ENCODE measurements at places on chromosomes 3 and 15.
A peak's percentile ranks its signal among the peaks of the same experiment; 100 is the strongest.

DNA sequence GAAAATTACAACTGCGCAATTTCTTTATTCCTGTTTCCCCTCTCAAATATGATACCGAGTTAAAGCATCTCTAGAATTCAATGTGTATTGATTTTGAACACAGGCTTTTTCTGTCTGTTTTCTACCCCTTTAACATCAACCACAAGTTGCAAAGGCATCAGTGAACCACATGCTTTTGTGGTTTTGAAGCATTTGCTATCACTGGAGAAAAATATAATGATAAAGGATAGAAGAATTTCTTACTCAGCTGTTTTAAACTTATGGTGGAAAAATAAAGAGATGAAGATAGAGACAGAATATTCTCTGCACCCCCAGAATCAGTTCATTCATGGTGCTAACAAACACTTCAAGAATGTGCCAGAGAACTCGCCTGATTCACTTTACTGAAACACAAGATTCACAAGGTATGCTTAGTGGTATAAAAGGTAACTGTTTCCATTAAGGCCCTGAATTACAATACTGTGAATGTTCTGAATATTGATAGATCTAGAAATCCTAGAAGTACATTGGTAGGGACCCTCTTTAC lies 9.5 kb upstream of the DPPA4 start:
- DNase-seq: no peak

DNA sequence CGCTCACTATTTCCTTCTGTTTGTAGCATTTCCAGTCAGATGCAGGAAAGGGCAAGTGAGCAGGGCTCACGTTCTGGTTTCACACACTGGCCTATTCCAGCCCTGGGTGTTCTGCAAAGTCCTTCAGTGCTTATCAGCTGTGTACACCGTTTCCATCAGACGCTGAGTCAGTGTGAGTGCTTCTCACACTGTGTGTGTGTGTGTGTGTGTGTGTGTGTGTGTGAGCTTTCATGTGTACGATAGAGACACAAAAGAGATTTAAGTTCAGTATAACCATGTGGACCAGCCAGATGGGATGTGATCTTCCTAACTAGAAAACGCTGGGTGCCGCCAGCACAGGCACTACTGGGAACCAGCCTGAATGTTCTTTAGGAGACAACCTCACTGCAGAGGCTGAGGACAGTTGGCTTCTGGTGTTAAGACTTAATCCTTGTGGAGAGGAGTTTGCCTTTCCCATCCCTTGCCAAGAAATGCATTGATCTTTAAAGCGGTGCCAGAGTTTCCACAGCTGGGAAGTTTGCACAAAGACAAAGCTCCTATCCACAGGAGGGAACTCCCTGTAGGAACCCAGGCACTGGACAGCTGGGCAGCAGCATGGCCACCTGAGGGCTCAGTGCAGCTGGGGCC lies 3.9 kb upstream of the CHSY1 start:
- peak; percentile 83 for DNase-seq

DNA sequence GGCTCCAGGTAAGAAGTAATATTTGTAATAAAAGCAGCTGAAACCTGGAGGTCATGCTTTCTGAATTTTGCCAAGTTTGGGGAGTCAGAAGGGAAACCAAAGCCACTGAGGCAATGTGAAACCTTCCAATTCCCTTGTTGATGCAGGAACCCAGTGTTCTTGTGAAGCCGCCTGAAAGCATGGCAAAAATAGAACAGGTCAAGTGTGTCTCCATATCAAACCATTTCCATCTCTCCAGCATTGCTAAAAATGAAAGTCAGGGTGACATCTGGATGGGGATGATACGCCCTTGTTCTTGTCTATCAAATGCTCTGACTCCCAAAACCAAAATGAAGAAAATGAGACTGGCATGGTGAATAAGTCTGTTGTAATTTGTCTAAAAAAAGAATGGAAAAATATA lies 362.5 kb downstream of the VPS13C start:
- no peak for DNase-seq

DNA sequence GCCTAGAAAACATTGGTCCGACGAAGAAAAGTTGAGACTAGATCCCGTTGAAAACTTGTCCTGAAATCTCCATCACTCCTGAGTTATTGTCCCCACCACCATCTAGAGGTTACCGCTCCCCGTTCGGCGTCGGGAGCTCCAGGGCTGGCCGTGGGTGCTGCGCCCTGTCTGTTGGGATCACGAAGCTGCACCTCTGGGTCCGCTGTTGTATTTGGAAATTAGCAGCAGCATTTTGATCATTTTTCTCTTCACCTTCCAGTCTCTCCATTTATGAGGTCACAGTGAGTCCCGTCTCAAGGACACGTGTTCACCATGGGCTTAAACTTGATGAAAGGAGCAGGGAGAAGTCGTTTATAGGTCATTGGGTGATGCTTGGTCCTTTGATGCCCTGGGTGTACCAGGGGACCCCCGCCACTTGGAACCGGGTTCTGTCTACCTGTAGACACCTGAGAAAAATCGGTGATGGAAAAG lies 565 bp downstream of the MANF start:
- no peak for DNase-seq

DNA sequence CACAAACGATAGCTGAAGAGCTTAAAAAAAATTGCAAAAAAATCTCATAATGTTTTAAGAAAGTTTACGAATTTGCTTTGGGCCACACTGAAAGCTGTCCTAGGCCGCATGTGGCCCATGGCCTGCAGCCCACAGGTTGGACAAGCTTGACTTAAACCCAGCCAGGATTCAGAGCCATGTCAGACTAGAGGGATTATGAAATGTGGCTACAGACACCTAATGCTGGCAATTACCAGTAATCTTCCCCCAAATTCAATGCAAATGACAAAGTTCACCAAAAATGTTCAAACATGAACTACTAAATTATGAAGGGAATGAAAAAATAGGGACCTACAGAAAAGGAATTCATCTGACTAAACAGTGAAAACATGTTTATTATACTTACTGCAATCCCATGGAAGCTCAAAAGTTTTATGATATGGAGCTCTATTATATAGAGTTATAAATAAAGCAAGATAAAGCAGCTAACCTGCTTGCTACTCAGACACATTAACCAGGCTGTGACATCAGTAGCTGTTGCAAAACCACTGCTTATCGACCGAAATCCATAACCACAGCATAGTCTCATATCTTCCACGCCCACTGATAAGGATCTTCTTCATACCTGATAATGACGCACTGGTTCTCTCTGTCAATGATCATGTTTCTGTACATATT lies 49.2 kb downstream of the LDHAL6B start:
- DNase-seq: no peak

GRCh38 chr3:140433431-140433830 lies 244.4 kb upstream of the TRIM42 start:
- DNase-seq: peak; percentile 57

DNA sequence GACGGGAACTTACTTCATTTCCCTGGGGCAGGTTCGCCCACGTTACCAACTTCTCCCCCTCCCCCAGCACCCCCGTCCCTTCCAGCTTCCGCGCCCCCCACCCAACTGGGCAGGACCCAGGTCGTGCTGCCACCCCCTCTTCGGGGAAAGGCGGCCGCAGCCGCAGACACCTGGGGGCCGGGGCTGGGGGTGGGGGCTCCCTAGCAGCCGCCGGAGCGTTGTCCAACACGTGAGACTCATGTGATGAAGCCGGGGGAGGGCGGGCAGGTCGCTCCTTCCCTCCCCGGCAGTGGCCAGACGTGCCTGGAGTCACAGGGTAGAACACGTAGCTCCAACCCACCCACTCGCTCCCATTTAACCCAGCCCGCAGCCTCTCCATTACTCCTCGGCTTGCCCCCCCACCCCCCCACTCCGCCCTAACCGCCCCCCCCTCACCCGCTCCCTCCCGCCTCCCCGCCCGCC lies 240 bp upstream of the BHLHE40 start:
- DNase-seq: peak; percentile 95

GRCh38 chr3:45777111-45777745 lies 19.1 kb downstream of the SLC6A20 start:
- DNase-seq: no peak

DNA sequence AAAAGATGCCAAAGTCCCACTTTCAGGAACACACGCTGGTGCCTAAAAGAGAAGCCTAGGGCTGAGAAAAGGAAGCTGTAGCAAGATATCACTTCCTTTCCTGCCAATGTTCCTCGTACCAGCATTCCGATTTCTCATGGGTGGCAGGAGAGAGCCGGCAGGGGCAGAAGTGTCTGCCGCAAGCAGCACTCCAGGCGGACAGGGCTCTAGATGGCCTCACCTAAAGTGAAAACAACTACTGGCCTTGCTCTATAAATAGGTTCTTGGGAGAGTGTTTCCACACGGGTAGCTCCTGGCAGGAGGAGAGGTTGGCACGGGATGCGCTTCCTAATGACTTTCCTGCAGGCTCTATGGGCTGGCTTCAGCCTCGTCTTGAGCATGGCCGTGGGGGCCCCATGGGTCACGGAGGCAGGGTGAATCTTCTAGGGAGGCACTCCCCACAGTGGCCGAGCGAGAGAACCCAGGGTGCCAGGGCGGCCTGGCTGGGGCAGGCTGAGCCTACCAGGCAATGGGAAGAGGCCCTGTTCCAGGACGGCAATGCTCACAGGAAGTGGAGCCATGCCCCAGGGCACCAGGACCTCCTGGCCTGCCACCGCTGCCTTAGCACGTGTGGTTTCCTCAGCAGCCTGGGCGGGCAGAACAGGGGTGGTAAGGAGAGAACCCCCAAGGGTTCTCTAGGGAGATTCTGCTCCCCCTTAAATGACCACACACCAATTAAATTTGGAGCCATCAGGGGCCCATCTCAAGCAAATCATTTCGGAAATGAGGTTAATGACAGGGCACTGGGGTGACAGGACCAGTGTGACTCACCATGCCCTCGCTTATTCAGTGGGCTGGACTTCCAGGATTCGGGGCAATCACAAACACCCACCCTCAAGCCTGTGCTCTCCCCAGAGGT lies 14.6 kb upstream of the DUSP7 start:
- DNase-seq: no peak

- DNase-seq: no peak
These were observed 8.1 kb downstream of the ARIH2 start for GRCh38 chr3:48926425-48927392.

GRCh38 chr3:144488927-144489326 lies 517.3 kb downstream of the DIPK2A start:
- no peak for DNase-seq

- no peak for DNase-seq
These were observed 4.2 kb downstream of the HMCES start for GRCh38 chr3:129282727-129283327.

GRCh38 chr3:55461896-55462295 lies 25.2 kb downstream of the WNT5A start:
- no peak for DNase-seq

DNA sequence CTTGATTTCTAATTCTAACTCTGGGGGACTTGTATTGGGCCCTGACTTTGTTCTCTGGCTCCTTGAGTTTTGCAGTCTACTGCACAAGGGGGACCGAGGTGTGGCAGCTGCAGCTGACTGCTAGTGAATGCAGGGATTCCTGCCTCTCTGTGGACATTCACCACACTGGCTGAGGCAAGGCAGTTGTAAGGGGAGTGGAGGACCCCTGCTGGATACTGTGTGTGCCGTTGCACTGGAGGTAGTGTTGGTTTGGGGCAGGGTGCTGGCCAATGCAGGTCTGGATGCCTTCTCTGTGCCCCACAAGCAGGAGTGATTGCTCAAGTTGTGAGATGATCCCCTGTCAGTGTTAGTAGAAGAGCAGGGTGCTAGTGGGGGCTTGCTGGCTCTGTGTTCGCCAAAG lies 626.1 kb downstream of the SQOR start:
- peak; percentile 39 for DNase-seq

DNA sequence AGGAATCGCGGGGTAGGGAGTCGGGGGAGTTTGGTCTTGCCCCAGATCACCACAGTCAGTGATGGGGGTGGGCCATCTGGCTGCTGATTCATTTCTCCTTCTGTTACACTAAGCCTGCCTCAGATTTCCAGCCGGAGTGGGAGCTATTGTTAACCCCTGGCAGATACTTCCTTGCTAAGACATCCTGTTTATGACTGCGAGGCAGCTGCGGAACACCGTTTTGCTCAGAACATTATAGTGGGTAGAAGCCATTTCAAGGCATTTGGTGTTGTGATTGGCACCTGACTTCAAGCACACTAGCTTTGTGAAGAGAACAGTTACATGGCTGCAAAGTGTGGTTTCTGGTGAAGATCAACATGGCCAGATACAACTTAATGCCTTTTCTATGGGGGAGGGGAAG lies 73.8 kb downstream of the FLNB start:
- DNase-seq: no peak

- DNase-seq: peak; percentile 22
These were observed 63.3 kb upstream of the GATM start for GRCh38 chr15:45441686-45442085.

DNA sequence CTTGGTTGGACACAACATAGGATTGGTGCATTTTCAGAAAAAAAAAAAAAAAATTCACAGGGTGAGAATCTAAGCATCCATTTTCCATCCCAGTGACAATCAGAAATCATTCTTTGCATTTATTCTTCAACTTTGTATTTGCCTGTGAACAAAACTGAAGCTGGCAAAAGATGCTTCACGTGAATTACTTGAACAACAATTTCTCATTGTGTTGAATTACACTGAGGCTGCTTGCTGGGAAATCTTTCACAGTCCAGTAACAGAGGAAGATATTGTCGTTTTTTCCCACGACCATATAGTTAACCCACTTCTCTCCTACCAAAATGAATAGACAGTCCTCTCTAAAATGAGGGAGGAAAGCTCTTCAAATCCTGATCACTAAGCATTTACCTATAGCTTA lies 4.3 kb upstream of the SLCO3A1 start:
- no peak for DNase-seq

DNA sequence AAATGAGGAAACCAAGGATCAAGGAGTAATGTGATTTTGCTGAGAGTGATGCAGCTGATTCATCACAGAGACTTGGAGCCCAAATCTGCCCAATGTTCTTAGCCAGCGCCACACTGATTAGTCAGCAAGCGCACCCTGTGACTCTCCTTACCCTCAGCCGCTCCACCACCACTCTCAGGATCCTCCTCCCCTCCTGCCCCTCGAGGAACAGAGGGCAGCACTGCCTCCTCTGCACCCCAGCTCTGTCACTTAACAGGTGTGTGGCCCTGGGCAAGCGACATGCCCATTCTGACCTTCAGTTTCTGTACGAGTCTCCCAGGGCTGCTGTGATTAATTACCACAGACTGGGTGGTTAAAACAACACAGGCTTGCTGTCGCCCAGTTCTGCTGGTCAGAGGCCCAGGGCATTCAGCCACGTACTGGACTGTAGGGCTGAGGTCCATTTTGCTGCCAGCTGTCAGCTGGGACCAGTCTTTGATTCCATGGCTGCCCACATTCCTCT lies 36.1 kb upstream of the HRH1 start:
- DNase-seq: no peak

DNA sequence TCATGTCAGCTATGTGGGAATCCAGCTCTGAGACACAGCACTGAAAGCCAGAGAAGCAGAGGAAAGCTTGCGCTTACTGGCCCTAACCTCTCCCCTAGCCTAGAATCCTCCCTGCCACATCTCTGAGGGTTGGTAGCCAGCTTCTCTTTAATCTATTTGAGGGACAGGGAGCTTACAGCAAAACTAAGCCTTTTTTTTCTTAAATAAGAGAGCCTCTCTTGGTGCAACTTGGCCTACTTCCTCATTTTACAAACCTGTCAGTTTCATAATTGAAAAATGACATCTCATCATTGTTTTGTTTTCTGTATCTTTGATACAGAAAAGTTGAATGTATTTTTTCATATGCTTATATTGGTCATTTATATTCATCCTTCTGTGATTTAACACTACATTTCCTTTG lies 193.9 kb downstream of the ZNF621 start:
- no peak for DNase-seq

GRCh38 chr3:4078903-4079302 lies 224.3 kb upstream of the SETMAR start:
- DNase-seq: no peak

GRCh38 chr15:45834622-45835021 lies 199.8 kb downstream of the SQOR start:
- no peak for DNase-seq

Measured in NCI-H69 (cell line).